ENCODE measurements at places on chromosomes 3 and 15. TPM values are rescaled to one million over a fixed set of nuclear protein-coding genes. Genes with fewer than 3 reads are reported as not detected.

- no peak for DNase-seq
Observed at GRCh38 chr3:194134231-194134756, 1.7 kb upstream of the HES1 start.

- DNase-seq = peak; percentile 82
Observed at GRCh38 chr15:25437777-25438600, 835 bp downstream of the UBE3A start.

DNA sequence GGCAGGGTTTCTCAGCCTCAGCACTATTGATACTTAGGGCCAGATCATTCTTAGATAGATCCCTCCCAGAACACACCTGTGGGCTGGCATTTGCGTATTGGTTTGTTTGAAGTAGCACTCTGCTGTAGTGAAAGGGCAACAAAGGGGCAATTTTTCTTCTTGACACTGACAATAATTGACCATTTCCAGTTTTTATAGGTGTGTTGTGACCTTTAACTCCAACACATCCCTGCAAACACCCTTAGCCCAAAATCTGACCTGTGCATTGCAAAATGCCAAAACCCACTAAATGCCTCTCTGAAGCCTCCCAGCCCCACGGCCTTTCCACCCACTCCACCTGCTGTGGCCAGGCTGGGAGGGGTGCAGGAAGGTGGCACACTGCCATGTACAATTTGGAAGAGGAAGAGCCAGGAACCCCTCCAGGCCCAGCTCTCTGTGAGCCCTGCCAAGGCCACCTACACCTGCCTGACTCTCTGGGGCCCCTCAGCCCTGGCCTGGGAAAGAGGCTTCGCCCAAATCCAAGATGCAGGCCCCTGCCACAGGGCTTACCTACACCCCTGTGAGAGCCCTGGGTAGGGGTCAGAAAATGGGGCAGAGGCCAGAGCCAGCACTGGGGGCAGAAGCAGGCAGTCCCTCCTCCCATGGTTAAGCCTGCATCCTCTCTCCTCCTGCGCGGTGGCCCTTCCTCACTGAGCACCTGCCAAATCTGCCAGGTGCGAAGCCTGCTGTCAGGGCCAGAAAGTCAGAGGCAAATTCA, 9.6 kb upstream of the CYP11A1 start:
- DNase-seq = no peak

DNA sequence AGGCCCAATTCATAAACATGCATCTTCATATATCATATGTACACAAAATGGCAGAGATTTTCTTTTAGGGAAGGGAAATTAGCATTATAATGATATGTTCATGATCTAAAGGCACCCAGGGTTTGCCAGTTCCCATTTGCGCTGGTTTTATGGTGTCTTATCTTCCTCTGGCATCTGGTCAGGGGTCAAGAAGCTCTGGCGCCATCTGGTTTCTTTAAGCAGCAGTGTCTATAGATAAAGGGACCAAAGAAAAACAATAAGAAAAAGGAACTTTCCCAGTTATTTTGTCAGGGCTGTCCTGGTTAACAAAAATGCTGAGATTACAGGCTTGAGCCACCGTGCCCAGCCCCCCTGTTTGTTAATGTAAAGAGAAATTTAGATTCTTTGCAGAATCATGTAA, 3.3 kb upstream of the DCP1A start:
- DNase-seq = peak; percentile 43

DNA sequence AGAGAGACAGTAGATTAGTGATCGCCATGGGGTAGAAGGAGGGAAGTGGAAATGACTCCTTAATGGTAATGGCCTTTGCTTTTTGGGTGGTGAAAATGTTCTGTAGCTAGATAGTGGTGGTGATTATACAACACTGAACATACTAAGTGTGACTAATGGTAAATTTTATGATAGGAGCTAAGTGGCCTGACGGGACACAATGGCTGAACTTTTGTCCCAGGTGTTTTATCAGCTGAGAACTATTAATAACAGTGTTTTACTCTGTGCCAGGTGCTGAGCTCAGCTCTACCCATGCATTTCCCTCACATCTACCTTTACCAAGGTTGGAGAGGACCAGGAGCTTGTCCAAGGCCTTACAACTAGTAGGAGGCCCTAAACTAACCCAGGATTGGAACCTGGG, 66.8 kb downstream of the TRIM71 start:
- no peak for DNase-seq

DNA sequence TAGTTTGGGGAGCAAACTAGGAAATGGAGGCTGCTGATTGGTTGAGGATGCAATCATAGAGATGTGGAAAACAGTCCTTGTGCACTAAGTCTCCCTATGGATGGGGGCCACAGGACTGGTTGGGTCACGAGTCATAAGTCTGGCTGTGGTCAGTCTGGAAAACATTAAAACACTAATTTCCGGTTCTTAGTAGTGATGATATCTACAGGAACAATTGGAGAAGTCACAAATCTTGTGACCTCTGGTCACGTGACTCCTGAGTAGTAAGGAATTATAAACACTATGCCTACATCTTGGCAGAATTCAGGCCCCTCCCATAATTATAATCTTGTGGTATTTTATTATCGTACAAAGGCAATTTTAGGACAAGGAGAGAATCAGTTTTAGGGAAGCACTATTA, 317.3 kb upstream of the ARPP21 start:
- no peak for DNase-seq

DNA sequence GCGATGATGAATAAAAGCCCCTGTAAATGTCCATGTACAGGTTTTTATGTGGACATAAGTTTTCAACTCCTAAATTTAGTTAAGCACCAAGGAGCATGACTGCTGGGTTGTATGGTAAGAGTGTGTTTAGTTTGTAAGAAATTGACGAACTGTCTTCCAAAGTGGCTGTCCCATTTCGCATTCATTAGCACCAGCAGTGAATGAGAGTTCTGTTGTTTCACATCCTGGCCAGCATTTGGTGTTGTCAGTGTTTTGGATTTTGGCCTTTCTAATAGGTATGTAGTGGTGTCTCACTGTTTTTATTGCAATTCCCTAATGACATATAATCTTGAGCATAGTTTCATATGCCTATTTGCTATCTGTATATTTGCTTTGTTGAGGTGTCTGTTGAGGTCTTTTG, 3.7 kb downstream of the ZNF621 start:
- DNase-seq = no peak

- DNase-seq = no peak
Observed at GRCh38 chr3:44451441-44451840, 26.0 kb downstream of the ZNF445 start.

DNA sequence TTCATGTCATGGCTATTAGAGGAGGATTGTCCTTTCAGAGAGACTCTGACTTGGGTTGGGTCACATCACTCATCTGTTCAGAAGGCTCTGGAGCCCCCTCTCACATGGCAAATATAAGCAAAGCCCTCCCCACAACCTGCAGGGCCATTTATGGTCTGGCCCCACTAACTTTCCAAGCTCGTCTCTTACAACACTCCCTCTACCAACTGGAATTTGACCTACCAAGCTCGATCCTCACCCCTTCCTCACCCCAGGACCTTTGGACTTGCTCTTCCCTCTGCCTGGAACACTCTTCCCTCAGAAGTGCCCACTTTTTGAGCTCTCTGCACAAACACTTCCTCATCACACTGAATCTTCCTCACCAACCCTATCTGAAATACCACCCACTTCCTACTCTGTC, 14.2 kb upstream of the PXYLP1 start:
- no peak for DNase-seq

ANAPC13 gene
- total RNA-seq = 62.3 TPM

MAPK6 gene
- total RNA-seq = 23.5 TPM

Measured in muscle of leg (tissue), 16 donors.